Natural killer cell (primary cell): ENCODE measurements at places on chromosomes 11 and 22. TPM values are rescaled to one million over a fixed set of nuclear protein-coding genes. Genes with fewer than 3 reads are reported as not detected.
A peak's percentile ranks its signal among the peaks of the same experiment; 100 is the strongest.

- peak; percentile 86 for DNase-seq
These were observed 15.6 kb upstream of the CYP2R1 start for GRCh38 chr11:14907411-14908213.

DNA sequence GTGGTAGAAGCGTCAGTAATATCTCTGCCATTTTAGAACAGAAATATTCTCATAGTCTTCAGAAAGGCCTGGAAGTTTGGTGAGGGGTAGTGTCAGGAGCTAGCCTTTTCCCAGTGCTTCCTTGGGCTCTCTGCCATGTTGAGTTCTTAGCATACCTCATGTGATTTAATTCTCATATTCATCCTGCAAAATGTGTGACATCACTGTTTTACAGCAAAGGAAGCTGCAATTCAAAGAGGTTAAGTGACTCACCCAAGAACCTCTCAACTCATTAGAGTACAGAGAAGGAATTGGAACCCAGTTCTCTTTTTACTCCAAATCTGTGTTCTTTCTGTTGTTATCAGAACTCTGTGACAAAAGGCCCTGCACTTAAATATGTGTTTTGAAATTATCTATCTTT lies 72.1 kb downstream of the RNF169 start:
- no peak for DNase-seq

GRCh38 chr11:75403037-75403436 lies 3.7 kb downstream of the RPS3 start:
- no peak for DNase-seq

GRCh38 chr11:64458997-64459396 lies 100.0 kb downstream of the RPS6KA4 start:
- no peak for DNase-seq

GRCh38 chr11:8598506-8598905 lies 4.5 kb upstream of the STK33 start:
- no peak for DNase-seq

TH gene
- total RNA-seq: not detected

FXYD2 gene
- total RNA-seq: not detected
